Activated CD4-positive, alpha-beta T cell treated with anti-CD3 and anti-CD28 coated beads for 1 hour (primary cell): ENCODE measurements at places on chromosomes 4 and X.

DNA sequence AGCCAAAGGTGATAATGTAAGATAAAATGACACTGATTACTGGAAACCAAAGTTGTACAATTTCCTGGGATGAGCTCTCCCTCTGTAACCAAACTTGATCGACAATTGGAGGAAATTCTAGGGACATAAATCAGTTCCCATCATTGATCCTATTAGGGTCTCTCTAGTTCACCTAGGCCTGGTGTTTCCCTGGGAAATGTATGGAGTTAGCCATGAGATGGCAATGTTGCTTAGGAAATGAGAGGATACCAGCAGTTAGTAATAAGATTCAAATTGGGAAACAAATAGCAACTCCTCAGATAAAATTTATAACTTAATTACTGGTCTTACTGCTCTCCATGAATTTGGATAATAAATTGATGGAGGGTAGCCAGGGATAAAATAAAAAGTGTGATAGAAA, 52.2 kb downstream of the SPATA18 start:
- DNase-seq, result no peak

DNA sequence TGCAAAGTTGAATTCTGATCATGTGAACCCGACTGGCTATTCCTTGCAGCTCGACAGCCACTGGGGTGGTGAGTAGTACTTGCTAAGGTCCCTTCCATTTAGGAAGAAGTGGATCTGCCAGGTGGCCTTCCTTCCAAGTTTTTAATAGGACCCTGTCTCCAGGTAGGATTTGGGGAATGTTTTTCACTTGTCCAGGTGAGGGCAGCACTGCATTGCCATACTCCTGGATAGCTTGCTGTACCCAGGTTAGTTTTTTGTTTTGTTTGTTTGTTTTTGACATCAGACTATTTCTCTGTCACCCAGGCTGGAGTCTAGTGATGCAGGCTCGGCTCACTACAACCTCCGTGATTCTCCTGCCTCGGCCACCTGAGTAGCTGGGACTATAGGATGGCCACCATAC, 29.8 kb downstream of the SAGE1 start:
- DNase-seq, result no peak

GRCh38 chr4:152957437-152958171, 21.5 kb downstream of the FHDC1 start:
- DNase-seq, result no peak

DNA sequence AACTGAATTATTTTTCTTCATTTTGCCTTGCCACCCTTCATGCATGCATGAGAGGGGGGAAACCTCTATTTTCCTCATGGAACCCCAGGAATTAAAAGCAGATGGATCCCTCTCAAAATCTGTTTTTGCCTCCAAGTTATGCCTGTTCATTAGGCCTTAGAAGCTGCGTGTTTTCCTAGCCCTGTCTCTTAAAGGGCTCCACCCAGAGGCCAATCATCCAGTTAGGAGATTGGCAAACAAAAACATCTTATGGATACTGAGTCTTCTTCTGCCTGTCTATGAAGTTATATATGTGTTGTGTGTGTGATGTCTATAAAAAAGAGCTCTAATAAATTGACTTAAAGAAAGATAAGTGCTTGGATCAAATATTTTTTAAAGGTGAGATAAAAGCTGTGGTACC, 142.9 kb downstream of the ANAPC10 start:
- DNase-seq, result no peak

- DNase-seq, result no peak
These were observed 270.8 kb downstream of the MAPK10 start for GRCh38 chr4:86089053-86089452.
